Ovary (tissue), 10 donors: ENCODE measurements at places on chromosomes 5 and 9. TPM values are rescaled to one million over a fixed set of nuclear protein-coding genes. Genes with fewer than 3 reads are reported as not detected.

SPATA31A3 gene
- not detected for total RNA-seq

SHC3 gene
- 0.20 TPM for total RNA-seq

PTGR1 gene
- total RNA-seq, result 21.5 TPM

- no peak for DNase-seq
These were observed 96.3 kb downstream of the ADAMTS12 start for GRCh38 chr5:33795496-33795895.

SLC36A2 gene
- total RNA-seq, result not detected

- DNase-seq, result no peak
These were observed 9.2 kb upstream of the PHYHD1 start for GRCh38 chr9:128911529-128912035.

DNA sequence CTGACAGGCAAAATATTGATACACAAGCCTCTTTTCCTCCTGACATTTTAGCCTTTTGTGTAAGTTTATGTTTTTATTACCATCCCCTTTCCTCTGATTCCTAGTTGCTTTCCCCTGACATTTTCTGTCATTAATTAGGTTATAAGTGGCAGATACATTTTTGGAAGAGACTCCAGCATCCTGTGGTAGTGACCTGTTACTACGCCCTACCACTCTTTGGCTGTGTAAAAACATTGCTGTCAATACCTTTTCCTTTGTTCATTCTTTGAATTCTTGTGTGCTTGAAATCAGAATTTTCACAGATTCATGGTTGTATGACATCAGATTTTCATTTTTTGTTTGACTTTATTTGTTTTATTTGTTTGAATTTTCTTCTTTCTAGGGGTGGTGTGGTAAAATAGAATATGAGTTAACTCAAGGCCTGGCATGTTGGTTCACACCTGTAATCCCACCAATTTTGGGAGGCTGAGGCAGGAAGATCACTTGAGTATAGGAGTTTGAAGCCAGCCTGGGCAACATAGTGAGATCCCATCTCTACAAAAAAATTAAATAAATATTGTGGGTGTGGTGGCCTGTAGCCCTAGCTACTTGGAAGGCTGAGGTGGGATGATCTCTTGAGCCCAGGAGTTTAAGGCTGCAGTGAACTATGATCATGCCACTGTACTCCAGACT lies 43.4 kb downstream of the UBE2R2 start:
- no peak for DNase-seq

DNA sequence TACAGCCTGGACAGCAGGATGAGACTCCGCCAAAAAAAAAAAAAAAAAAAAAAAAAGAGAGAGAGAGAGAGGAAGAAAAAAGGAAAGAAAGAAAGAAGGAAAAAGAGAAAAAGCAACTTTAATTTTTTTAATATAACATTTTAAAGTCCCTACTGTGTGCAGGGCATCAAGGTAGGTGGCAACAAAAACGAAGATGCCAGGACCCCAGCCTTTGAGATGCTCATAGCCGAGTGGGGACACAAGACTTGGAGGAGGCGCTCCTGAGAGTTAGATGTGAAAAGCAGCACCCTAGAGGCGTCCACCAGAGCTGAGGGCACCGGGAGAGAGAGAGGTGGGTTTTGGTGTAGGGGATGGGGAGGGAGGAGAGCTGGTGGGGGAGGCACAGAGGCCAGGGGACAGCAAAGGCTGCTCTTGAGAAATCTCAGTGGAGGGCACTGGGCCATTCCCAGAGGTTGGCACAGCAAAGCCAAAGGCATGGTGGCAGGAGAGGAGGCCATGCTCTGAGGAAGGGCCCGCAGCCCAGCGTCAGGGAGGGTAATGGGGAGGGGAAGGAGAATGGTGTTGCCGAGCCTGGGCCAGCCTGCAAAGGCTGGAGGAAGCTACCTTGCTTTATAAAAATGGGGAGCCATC lies 135.6 kb downstream of the C9orf50 start:
- peak; percentile 44 for DNase-seq

ZSWIM6 gene
- total RNA-seq, result 9.4 TPM

TEX48 gene
- total RNA-seq, result not detected

- DNase-seq, result peak; percentile 15
These were observed 49.8 kb downstream of the AK8 start for GRCh38 chr9:132828201-132828770.

GRCh38 chr5:170986598-170986997 lies 124.8 kb downstream of the RANBP17 start:
- no peak for DNase-seq

- no peak for DNase-seq
These were observed 31.1 kb downstream of the C5orf22 start for GRCh38 chr5:31563216-31563615.

GRCh38 chr5:87069311-87069710 lies 198.4 kb upstream of the RASA1 start:
- DNase-seq, result no peak

FUBP3 gene
- total RNA-seq, result 48.2 TPM

- no peak for DNase-seq
These were observed 5.6 kb downstream of the ZNF462 start for GRCh38 chr9:106868565-106868964.

GRCh38 chr5:139293202-139293506 lies 386 bp upstream of the MATR3 start:
- no peak for DNase-seq

GRCh38 chr5:10030219-10030831 lies 219.4 kb downstream of the ATPSCKMT start:
- DNase-seq, result no peak

DNA sequence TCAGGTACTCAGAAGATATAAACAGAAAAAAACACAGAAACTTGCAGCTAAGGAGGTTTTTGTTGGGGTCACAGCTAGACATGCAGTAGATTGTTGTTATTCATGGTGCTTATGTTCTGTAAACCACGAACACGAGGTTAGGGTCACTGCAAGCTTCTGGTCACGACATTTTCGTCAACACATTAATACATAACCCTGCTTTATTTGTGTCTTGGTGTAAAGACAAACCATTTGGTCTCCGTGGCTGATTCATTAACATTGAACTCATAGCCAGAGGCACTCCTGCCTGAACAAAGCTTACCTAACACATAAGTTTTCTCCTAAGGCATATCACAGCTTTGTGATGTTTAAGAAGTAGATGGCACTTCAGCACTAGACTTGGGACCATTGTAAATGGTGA lies 16.9 kb downstream of the TEK start:
- no peak for DNase-seq

- peak; percentile 68 for DNase-seq
These were observed 1.1 kb upstream of the NTRK2 start for GRCh38 chr9:84668196-84669012.

DNA sequence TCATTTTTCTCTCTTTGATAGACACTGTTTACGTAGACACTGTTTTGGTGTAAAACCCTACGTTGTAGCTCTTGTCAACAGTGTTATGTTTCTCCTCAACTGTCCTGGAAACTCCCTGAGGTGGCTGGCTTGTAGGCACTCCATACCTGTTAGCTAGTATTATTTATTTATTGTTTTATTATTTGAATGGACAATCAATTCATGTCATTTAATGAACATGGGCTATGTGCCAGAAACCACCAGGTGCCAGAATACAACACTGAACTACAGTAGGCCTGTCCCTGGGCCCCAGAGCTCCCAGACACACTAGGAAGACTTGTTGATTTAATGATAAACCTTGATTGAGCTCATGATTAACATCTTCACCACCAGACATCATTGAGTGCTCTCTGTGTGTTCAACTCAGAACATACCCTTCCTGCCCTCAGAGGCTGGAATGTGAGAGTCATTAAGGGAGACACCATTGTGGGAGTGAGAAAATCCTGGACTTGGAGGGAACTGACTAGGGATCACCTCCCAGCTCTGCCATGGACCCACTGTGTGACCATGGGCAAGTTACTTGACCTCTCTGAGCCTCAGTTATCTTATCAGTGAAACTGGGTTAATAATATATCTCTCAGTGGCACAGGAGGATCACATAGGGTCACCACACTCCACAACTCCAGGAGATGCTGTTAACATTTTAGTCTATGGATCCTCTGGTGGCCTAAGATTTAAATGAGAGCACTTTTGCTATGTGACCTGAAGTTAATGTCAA lies 19.2 kb downstream of the IRF1 start:
- DNase-seq, result no peak

DNA sequence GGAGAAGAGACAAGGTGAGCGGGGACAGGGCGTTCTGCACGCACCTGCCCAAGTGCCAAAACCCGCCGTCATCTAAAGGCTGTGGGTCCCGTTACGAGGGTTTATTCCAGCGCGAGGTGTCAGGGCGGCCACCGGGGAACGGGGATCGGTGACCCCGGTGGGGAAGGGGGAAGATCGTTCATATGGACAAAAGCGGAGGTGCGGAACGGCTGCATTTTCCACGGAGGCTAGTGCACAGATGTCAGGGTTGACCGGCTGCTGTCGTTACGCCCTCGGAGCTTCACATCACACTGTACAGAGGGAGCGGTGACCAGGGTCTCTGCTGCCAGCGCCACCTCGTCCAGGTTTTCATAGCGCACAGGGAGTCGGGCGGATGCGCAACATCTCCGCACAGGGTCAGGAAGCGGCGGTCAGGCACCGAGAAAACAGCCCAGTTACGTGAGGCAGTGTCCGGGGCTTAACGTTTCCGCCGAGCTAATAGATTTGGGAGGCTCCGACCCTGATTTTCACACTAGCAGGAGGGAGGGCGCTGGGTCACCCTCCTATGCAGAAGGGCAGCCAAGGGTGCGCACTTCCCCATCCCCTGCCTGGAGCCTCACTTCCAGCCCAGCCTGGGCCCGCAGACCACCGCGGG lies 13.5 kb downstream of the BTNL9 start:
- no peak for DNase-seq

GRCh38 chr5:86890375-86890774 lies 272.6 kb downstream of the COX7C start:
- DNase-seq, result no peak

COL5A1 gene
- total RNA-seq, result 78.6 TPM

- DNase-seq, result no peak
These were observed 42.5 kb downstream of the SCAI start for GRCh38 chr9:125100822-125101221.

TPPP gene
- 2.3 TPM for total RNA-seq

GRCh38 chr5:171646102-171647042 lies 139.2 kb upstream of the SMIM23 start:
- DNase-seq, result no peak

DNA sequence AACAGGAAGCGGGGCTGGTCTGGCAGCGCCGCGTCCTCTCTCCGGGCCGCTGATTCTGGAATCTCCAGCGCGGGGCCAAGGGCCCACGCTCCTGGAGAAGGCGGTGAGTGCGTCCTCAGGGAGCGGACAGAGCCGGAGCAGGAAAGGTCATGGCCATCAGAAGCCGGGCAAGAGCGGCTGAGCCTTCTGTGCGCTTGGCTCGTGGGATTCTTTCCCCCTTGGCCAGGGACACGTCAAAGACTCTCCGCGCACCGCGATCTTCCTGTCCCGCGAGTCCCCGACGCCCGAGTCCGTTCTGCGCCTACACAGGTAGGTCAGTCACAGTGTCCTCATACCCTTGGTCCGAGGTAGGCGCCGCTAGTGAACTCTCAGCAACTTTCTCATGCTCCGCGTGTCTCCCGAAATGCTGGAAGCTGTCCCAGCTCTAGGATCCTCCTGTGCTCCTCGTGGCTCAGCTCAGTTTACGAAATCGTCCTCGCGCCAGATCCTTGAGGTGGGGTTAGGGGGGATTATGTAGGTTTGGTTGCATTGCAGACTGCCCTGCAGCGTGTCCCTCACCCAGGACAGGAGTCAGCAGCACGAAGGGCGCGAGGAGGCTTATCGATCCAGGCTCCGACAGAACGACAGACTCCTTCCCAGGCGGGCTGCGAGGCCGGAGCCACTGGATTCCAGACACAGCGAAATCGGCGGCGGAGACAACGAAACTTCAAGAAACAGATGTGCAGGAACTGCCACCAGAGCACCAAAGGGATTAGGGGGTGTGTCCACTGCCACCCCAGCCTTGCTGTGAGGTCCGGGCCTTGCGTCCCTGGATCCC lies 8.7 kb downstream of the LHX6 start:
- DNase-seq, result no peak

DIPK1B gene
- 10.8 TPM for total RNA-seq

FGF1 gene
- total RNA-seq, result 0.73 TPM

BASP1 gene
- total RNA-seq, result 21.5 TPM

PCDHGB6 gene
- 16.4 TPM for total RNA-seq

GRCh38 chr9:26802921-26803320 lies 89.7 kb downstream of the CAAP1 start:
- no peak for DNase-seq

GRCh38 chr5:9898319-9898718 lies 268.2 kb upstream of the TAS2R1 start:
- DNase-seq, result no peak

PCDHB13 gene
- 5.9 TPM for total RNA-seq

GRCh38 chr9:108835831-108836230 lies 20.0 kb downstream of the ACTL7B start:
- DNase-seq, result no peak

- DNase-seq, result no peak
These were observed 120.2 kb downstream of the CARTPT start for GRCh38 chr5:71839096-71839884.

GRCh38 chr9:16515879-16516301 lies 354.6 kb downstream of the BNC2 start:
- no peak for DNase-seq

DNA sequence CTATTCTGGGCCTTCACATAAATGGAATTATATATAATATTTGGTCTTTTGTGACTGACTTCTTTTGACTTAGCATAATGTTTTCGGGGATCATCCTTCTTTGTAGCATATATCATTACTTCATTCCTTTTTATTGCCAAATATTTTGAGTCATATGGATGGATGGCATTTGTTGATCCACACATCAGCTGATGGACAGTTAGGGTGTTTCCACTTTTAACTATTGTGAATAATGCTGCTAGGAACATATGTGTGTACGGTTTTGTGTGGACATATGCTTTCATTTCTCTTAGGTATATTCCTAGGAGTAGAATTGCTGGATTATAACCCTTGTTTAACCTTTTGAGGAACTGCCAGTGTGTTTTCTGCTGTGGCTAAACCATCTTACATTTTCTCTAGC lies 249.6 kb downstream of the FANCC start:
- DNase-seq, result no peak

TMEM203 gene
- 32.2 TPM for total RNA-seq

GNA14 gene
- total RNA-seq, result 8.3 TPM

SIT1 gene
- 0.69 TPM for total RNA-seq

DNA sequence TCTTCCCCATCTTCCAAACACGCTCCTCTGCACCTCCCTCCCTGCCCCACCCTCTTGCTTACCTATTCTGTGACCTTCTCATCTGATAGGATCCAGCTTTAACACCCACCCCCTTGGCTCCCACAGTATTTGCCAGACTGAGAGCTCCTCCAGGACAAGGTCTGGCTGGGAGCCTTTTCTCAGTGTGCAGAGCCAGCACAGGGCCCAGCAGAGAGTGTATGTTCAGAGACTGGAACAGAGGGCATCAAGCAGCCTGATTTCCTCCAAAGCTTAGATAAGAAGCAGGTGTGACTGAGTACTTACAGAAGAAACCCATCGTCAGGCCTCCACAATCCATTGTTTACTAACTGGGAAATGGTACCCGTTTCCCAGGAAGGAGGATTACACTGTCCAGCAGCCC lies 26.6 kb downstream of the LHX6 start:
- no peak for DNase-seq

DNA sequence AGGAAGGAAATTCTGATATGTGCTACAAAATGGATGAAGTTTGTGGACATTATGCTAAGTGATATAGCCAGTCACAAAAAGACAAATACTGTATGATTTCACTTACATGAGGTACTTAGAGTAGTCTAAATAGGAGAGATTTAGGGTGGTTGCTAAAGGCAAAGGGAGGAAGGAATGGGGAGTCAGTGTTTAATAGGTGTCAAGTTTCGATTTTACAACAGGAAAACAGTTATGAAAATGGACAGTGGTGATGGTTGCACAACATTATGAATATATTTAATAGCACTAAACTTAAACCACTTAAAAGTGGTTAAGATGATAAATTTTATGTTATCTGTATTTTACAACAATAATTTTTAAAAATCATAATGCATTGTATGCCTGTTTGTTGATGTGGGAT lies 40.4 kb upstream of the ECM2 start:
- no peak for DNase-seq
